ENCODE measurements at places on chromosomes 7 and 10.
A peak's percentile ranks its signal among the peaks of the same experiment; 100 is the strongest.

- DNase-seq: no peak
Measured at GRCh38 chr7:149153346-149153745, 6.1 kb downstream of the ZNF398 start.

- DNase-seq: no peak
Measured at GRCh38 chr10:82440775-82441174, 565.8 kb downstream of the NRG3 start.

DNA sequence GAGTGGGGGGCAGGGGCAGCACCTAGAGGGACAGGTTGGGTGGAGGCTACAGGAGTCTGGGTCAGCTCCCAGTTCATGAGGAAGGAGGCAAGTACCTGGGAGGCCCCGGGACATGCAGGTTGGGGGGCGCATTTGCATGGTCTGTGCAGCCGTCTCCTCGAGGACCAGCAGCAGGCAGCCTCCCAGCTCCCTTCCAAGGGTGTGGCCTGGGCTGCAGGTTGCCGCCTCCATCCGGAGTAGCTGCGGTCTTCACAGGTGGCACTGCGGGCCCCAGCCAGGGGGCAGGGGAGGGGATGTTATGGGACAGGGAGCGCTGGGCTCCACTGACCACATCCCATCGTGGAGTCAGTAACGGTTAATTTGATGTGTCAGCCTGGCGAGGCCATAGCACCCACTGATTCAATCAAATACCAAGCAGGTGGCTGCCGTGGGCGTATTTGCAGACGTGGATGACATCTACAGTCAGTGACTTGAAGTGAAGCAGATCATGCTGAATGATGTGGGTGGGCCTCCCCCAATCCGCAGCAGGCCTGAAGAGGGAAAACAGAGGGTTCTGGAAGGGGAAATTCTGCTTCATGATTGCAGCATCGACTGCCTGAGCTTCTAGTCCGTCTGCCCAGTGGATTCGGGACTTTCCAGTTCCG is 81.6 kb downstream of the PRKAG2 start:
- DNase-seq: no peak

DNA sequence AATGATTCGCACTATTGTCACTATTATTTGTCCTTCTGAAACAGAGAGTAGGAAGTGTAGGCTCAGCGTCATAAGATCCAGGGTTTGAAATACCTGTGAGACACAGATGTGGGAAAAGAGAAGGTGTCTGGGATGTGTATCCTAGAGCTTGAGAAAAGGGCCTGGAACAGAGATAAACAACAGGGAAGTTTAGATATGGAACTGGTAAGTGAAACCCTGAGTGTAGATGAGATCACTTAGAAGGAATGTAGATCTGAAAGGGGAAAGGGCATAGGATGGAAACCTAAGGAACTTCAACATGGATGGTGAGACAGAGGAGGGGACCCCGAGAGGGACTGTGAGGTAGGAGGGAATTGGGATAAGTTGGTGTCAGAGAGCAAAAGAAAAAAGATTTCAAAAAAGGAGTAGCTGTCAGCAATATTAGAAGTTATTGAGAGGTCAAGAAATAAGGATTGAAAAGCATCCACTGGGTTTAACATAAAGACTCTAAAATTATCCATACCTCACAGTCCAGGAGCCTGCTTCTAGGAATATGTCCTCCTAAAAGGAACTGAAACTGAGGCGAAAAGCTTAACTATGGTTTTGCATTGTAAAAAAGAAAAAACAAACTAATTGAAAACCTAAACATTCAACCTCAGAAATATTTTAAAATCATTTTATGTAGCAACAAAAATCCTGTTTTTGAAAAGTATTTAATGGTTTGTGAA is 119.2 kb upstream of the NPVF start:
- peak; percentile 19 for DNase-seq
